ENCODE measurements at places on chromosomes 3 and 15.

DNA sequence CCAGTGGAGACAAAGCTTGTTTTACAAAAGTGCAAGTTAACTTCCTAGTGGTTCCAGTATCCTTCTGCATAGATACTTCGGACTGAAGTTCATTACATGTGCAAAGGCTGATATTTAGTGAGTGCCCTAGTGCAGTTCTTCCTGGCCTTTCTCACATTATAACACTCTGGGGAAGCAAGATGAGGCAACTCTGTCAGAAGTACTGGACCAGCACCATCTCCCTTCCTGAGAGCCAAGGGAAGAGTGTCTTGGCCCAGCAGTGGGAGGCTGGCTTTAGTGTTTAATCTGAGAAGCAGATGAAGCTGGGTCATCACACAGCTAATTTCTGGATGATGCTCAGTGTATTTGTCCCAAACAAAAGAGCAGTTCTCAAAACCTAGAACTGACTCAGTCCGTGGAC lies 397.7 kb downstream of the CACNA2D3 start:
- no peaks in the 10 kb centered on the region for H3K4me1 ChIP-seq
- no peaks in the 10 kb centered on the region for H3K27me3 ChIP-seq
- no peak overlapping the region for H3K4me3 ChIP-seq
- DNase-seq = no peak
- no peaks in the 10 kb centered on the region for H3K36me3 ChIP-seq

DNA sequence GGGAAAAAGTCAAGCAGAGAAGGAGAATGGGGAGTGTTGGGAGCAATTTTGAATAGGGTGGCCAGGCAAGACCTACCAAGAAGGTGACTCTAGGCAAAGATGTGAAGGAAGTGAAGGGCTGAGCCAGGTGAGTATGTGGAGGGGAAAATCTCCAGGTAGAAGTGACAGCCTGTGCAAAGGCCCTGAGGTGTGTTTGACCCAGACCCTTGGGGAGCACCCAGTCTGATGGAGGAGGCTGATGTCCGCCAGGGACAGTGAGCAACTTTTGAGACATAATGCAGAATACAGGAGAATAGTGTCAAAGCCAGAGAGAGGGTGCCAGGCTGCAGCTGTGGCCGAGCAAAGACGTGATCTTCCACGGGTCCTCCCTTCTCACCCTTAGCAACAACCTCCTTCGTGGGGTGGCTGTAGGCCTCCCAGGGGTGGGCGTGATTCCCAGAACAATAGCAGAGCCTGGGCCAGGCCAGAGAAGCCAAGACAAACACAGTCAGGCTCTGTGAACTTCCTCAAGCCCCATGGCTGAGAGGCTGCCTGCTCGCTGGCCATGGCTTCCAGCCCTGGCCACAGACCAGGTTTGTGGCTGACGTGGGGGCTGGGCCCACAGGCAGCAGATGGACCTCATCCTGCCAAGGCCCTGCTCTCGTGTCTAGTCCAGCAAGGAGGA lies 58.1 kb downstream of the SLC6A6 start:
- DNase-seq = peak; percentile 98
- no peaks in the 10 kb centered on the region for H3K27me3 ChIP-seq
- H3K4me1 ChIP-seq = no peaks in the 10 kb centered on the region
- H3K36me3 ChIP-seq = no peaks in the 10 kb centered on the region
- H3K27ac ChIP-seq = no peak overlapping the region

GRCh38 chr3:128439226-128439625 lies 27.5 kb downstream of the DNAJB8 start:
- peaks cover 10% of the 10 kb centered on the region for H3K27me3 ChIP-seq
- H3K4me3 ChIP-seq = no peak overlapping the region
- H3K4me1 ChIP-seq = no peaks in the 10 kb centered on the region
- DNase-seq = no peak
- H3K27ac ChIP-seq = no peak overlapping the region

DNA sequence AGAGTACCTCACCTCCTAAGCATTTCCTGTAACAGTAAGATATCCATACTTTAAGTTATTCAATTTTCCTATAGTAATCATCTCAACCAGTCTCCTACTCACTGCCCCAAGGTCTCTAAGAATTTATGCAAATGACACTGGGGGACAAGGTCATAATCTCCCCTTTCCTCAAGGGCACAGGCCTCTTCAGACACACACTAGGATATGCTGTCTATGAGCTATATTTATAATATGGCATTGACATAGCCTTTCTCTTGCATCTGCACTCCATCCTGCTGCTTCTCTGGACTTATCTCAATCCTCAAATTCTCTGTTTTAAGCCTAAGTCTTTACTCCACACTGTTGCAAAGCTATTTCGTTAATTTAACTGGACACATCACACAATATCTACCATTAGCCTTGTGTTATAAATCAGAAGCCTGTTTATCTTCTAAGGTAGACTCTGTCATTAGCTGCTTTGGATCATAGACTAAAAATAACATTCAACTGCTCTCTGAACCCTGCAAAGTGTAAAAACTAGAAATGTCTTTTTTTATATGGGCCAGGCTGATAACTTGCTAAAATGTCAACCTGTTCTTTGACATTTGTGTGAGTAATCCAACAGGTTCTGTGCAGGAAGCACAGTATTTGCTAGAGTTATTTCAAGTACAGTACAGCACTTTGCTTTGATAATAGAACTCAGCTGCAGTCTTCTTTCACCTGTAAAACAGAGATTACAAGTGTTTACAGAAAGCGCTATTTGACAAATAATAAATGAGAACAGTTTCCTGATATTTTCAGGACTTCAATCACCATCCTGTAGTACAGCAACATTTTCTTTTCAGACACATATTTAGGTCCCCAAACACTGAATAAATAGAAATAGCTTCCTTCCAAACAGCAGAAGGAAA lies 17.8 kb upstream of the SEC62 start:
- H3K4me1 ChIP-seq = no peaks in the 10 kb centered on the region
- H3K4me3 ChIP-seq = no peak overlapping the region
- no peaks in the 10 kb centered on the region for H3K36me3 ChIP-seq
- H3K27ac ChIP-seq = no peak overlapping the region
- peaks cover 8% of the 10 kb centered on the region for H3K27me3 ChIP-seq
- DNase-seq = no peak

DNA sequence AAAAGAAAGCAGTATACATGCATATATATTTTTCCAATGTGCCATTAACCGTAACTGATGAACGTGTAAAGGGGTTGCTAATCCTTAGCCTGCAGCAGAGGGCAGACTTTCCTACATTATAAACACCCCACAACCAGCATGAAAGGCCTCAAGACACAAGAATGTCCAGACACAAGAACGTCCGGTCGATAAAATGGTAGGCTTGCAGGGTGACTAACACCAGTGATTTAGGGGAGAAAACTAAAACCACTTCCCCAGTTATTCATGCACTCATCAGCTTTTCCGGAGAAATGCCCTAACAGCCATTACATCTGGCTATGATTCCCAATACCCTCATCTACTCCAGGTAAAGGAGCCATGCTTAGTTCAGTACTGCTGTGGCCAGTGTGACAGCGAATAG lies 57.4 kb downstream of the LRTM1 start:
- H3K27ac ChIP-seq = peak overlapping the region; percentile 19
- no peaks in the 10 kb centered on the region for H3K27me3 ChIP-seq
- peaks cover 3% of the 10 kb centered on the region for H3K4me1 ChIP-seq
- H3K36me3 ChIP-seq = no peaks in the 10 kb centered on the region
- no peak overlapping the region for H3K4me3 ChIP-seq

- H3K27me3 ChIP-seq = no peaks in the 10 kb centered on the region
- no peak overlapping the region for H3K27ac ChIP-seq
- H3K4me3 ChIP-seq = no peak overlapping the region
- H3K4me1 ChIP-seq = peaks cover 2% of the 10 kb centered on the region
- no peaks in the 10 kb centered on the region for H3K36me3 ChIP-seq
Observed at GRCh38 chr3:64647825-64648224, 40.0 kb downstream of the ADAMTS9 start.

- DNase-seq = no peak
- H3K4me1 ChIP-seq = no peaks in the 10 kb centered on the region
- H3K4me3 ChIP-seq = no peak overlapping the region
- no peaks in the 10 kb centered on the region for H3K36me3 ChIP-seq
- no peaks in the 10 kb centered on the region for H3K27me3 ChIP-seq
Observed at GRCh38 chr3:112011376-112011940, 12.7 kb downstream of the TAGLN3 start.

DNA sequence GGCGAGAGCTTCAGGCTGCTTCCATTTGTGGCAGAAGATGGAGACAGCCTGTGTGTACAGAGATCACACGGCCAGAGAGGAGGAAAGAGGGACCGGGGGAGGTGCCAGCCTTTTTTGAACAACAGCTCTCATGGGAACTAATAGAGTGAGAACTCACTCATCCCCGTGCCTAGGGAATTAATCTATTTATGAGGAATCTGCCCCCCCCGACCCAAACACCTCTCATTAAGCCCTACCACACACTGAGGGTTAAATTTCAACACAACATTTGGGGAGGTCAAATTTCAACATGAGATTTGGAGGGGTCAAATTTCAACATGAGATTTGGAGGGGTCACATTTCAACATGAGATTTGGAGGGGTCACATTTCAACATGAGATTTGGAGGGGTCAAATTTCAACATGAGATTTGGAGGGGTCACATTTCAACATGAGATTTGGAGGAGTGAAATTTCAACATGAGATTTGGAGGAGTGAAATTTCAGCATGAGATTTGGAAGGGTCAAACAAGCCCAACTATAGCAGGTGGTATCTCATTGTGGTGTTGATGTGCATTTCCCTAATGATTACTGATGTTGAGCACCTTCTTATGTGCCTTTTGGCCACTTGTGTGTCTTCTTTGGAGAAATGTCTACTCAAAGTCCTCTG lies 20.6 kb upstream of the RFTN1 start:
- H3K27ac ChIP-seq = no peak overlapping the region
- H3K27me3 ChIP-seq = peaks cover 21% of the 10 kb centered on the region
- DNase-seq = no peak
- no peak overlapping the region for H3K4me3 ChIP-seq
- H3K36me3 ChIP-seq = no peaks in the 10 kb centered on the region

DNA sequence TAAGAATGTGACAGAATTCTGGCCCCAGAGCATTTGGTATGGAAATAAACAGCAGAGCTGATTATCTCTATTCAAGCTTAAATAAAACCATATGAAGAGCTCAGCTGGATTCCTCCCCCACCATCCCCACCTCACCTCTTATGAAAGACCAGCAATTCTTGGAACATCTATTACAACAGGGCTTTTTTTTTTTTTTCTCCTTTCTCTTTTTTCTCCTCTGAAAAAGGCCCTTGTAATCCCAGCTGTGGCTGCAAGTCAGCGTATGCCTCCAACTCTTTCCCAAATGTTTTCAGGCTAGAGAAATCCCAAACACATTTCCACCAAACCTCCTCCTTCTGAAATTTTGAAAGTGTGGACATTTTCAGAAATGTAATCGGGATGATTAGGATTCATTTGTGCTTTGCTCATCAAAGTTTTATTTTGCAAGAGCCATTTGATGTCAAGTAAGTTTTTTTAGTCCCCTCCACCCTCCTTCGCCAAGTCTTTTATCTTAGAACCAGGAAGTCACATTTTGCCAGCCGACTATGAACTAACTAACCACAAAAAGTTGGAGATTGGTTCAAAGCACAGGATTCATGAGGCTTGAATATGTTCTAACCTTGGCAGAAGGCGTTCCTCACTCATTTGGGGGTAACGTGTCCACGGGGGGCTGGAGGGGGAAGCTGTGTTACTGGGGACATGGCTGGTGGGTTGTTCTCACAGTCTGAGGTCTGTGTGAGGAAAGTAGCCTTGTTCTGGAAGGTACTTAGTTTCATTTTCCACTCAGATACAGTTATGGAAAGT lies 142.0 kb upstream of the PDZRN3 start:
- no peaks in the 10 kb centered on the region for H3K27me3 ChIP-seq
- peak; percentile 87 for DNase-seq
- peak overlapping the region; percentile 16 for H3K4me3 ChIP-seq

- no peak overlapping the region for H3K4me3 ChIP-seq
- DNase-seq = no peak
- H3K36me3 ChIP-seq = no peaks in the 10 kb centered on the region
- H3K27ac ChIP-seq = no peak overlapping the region
Observed at GRCh38 chr15:50880206-50880605, 28.3 kb upstream of the AP4E1 start.

DNA sequence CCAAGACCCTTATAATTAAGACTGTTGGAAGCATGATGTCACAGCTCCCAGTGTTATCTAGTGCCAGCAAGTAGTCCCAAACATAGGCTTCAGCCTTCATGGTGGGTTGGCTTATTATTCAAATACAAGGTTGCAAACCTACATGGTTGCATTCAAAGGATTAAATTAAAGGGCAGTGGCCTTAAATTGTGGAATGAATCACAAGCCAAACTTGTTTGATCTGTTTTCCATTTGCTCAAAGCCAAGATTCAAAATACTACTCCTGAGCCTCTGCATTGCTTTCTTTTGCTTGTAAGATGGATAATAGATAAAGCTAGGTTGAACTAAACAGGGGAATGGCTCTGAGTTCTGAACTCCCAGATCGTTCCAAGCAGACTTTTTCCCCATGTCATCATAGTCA lies 52.4 kb upstream of the GNB4 start:
- H3K4me3 ChIP-seq = no peak overlapping the region
- no peak for DNase-seq
- no peak overlapping the region for H3K27ac ChIP-seq

GRCh38 chr3:53944028-53944427 lies 52.4 kb upstream of the SELENOK start:
- no peak overlapping the region for H3K27ac ChIP-seq
- H3K4me3 ChIP-seq = no peak overlapping the region
- H3K4me1 ChIP-seq = no peaks in the 10 kb centered on the region

DNA sequence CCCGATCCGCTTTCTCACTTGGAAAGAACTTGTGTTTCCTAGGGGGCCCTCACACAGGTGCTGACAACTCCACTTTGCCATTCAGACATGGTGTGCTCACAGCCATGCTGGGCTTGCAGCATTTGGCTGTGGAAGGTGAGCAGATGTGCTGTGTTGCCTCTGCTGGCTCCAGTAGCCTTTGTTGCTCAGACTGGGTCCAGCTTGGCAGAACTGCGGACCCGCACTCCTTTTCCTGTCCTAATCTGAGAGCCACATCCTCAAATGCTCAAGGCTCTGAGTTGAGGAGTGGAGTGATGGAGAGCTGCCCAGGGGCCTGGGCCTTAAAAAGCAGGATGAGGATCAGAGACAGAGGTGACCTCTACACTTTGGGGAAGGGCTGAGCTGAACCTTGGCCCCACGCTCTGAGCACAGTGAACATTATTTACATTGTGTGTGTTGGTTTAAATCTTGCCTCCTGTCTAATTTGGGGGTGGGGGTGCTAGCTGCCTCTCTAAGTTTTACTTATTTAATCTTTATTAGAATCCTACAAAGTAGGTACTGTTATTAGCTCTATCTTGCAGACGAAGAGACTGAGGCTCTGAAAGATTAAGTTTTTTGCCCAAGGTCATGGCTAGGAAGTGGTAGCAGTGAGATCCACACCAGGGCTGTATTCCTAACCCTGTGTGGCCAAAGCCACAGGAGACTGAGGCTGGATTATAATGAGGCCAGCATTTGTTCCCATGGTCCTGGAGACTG lies 17.2 kb downstream of the ACOX2 start:
- H3K36me3 ChIP-seq = no peaks in the 10 kb centered on the region
- H3K4me3 ChIP-seq = no peak overlapping the region
- H3K27me3 ChIP-seq = no peaks in the 10 kb centered on the region
- no peak for DNase-seq
- H3K4me1 ChIP-seq = no peaks in the 10 kb centered on the region

DNA sequence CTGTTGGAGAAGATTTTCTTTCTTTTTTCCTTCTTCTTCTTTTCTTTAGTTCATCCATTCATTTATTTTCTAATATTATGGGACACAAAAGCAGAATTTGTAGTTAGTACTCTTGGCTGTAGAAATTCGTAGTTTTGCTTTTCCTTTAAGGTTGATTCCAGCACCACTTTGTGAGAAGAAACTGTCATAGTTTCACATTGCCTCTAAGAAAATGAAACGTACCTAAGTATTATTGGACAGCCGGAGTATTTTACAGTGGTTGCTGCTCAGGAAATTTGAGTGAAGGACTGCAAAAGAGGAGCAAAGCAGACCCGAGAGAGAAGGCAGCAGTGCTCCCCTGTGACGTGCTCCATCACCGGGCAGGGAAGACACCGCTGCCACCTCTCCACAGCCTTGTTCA lies 48.1 kb downstream of the PLCL2 start:
- H3K27ac ChIP-seq = no peak overlapping the region
- no peaks in the 10 kb centered on the region for H3K36me3 ChIP-seq
- no peaks in the 10 kb centered on the region for H3K27me3 ChIP-seq
- no peak for DNase-seq

Measured in fibroblast of lung (primary cell).